ENCODE measurements at places on chromosomes 6 and 20.

- DNase-seq, result no peak
These were observed 6.3 kb downstream of the RAET1L start for GRCh38 chr6:150018846-150019580.

DNA sequence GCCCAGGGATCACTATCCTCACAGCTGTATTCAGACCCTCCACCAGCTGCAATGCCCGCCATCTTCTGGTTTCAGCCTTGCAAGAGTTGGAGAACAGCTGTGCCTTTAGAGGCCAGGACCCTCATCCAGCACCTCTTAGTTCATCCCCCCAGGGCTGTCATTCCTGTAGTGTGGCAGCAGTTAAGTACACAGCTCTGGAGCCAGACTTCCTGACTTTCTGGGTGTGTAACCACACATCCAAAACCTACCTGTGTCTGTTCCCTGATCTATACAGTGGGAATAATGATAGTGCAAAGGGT lies 452 bp upstream of the TREM2 start:
- no peak for DNase-seq

DNA sequence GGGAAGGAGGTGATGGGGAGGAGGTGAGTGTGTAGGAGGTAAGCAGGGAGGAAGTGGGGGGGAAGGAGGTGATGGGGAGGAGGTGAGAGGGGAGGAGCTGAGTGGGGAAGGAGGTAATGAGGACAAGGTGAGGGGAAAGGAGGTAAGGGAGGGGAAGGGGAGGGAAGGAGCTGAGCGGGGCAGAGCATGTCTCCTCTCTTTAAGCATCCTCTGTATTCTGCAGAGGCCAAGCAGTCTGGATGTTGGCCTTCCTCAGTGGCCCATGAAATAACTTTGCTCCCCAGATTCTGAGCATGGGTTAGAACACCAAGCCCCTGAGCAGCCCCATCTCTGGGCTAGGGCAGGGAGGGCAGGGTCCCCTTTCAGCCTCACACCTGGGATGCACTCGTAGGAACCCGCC lies 84.6 kb downstream of the EDN3 start:
- DNase-seq, result no peak

GRCh38 chr6:44040786-44041185 lies 86.5 kb downstream of the MRPL14 start:
- no peak for DNase-seq

All from endothelial cell of umbilical vein (primary cell).